Retina (tissue), 1 donor: ENCODE measurements at places on chromosomes 7 and 10.

GRCh38 chr10:77609781-77610272 is 27.8 kb downstream of the KCNMA1 start:
- DNase-seq, result no peak

GRCh38 chr7:6675807-6676405 is 30.8 kb downstream of the ZNF12 start:
- DNase-seq, result no peak

DNA sequence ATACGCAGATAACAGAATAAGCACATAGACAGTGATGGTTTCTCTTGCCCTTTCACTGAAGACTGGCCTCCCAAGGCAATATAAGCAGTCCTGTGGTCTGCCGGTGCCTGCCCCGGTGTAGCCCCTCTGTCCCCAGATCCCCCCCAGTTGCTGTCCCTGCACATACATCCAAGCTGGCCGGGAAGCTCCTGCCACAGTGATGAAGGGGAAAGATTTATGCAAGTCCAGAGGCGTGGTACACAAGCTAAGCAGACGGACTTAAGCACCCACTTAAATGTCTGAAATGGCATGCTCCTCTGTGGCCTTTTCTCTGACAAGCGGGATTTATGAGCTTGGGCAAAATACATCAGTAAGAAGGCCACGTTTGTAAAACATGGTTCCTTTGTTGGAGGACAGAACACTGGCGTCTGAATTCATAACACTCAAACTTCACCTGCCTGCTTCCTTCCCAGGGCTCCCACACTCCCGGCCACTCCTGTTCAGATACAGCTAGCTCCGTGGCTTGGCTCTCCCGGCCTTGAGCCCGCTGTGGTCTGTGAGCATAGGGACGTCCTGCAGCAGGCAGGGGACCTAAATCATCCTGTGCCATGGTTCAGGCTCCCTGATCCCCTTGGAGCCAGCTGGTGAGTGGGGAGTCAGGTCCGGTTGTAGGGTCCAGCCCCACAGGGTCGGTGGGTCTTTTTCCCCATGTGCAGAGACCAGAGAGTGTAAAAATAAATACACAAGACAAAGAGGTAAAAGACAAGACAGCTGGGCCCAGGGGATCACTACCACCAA is 61.7 kb upstream of the PPP2R2D start:
- no peak for DNase-seq

DNA sequence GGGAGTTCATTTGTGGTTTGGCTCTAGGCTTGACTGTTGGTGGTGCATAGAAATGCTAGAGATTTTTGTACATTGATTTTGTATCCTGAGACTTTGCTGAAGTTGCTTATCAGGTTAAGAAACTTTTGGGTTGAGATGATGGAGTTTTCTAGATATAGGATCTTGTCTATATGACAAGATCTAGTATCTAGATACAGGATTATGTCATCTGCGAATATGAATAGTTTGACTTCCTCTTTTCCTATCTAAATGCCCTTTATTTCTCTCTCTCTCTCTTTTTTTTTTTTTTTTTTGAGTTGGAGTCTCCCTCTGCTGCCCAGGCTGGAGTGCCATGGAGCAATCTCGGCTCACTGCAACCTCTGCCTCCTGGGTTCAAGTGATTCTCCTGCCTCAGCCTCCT is 62.9 kb downstream of the MGAM2 start:
- DNase-seq, result no peak

- DNase-seq, result no peak
Measured at GRCh38 chr7:26860361-26860760, 4.0 kb downstream of the SKAP2 start.

GRCh38 chr7:135186841-135187253 is 16.3 kb upstream of the CYREN start:
- no peak for DNase-seq

DNA sequence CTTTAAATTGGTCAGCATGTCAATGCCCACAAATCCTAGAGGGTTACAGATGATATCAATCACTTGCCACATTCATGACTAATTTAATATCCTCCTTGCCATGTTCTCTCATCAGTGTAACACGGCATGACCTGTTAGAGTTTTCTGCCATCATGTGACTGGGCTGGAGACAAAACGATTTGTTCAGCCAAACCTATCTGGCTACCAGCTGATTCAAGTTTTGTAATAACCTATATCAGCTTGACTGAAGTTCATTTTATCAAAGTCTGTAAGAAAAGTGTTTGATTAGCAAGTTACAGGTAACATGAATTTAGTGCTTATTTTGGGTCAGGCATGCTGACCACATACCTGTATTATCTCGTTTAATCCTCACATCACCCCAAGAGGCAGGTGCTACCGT is 25.7 kb downstream of the NEUROD6 start:
- DNase-seq, result no peak

DNA sequence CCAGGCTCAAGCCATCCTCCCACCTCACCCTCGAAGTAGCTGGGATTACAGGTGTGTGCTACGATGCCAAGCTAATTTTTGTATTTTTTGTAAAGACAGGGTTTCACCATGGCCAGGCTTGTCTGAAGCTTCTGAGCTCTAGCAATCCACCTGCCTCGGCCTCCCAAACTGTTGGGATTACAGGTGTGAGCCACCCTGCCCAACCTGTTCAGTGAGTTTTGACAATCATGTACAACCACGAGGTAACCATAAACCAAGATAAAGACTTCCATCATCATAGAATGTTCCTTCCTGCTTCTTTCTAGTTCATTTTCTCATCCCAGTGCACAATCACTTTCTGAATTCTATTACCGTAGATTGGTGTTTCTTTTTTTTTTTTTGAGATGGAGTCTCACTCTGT is 30.5 kb upstream of the MKRN1 start:
- DNase-seq, result no peak

DNA sequence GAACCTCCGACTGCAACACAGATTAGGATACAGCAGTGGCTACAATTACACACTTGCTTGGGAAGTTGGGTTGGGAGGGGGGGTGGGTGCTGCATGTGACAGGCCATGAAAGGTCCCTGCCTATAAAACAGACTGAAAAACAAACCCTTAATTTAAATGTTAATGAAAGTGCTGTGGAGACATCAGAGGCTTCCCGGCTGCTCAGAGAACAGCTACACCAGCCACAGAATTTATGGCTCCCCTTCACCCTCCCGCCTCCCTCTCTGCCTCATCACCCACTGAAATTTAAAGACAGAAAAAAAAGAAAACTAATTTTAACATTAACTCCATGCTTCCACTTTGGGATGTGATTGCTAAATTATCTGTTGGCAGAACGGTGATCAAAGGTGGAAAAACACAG is 34.7 kb downstream of the FBXW4 start:
- DNase-seq, result no peak

DNA sequence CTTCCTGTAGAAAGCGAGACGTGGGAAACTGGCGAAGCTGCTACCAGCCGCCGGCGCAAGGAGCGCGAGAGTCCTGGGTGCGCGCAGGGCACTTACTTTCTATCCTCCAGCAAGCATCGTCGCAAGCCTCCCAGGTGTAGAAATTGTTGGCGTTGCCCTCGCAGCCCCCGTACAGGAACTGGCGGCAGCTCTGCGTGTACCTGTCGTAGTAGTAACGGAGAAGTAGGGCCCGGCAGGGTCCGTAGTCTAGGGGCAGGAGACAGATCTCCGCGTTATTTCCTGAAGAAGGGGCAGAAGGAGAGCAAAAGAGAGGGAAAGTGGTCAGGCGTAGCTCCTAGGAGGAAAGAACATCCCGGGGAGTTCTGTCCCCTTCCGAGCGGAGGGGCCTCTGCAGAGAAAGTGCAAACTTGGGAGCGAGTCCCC is 501 bp downstream of the TFPI2 start:
- peak; percentile 75 for DNase-seq

DNA sequence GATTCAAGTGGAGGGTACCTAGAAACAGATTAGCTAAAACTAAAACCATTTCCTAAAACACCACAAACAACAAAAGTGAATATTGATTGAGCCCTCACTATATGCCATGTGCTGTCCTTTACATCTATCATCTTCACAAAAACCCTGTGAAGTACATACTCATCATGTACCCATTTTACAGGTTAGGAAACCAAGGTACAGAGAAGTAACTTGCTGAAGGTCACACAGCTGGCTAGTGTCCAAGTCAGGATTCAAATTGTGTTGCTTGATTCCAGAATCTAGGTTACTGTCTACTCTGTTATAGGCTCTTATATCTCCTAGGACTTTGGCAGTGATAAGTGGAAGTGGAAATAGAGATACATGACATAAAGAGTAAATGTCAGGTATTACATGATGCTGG is 463.8 kb downstream of the LRMDA start:
- DNase-seq, result no peak

DNA sequence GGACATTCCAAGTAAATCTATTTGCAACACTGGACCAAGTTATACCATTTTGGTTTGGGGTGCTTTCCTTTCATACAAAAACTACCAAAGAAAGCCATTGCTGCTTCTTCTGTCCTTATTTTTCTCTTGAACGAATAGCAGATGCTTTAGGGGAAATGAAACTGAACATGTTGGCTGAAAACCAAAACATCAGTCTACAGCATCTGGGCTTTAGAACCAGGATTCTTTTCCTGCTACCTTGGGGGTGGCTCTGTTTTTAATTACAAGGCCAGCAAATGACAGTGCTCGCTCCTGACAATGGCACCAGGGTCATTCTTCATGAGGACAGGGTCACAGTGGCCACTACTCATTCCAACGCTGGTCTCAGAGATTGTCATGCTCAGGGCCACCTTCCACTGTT is 80.3 kb downstream of the WDR11 start:
- DNase-seq, result no peak

DNA sequence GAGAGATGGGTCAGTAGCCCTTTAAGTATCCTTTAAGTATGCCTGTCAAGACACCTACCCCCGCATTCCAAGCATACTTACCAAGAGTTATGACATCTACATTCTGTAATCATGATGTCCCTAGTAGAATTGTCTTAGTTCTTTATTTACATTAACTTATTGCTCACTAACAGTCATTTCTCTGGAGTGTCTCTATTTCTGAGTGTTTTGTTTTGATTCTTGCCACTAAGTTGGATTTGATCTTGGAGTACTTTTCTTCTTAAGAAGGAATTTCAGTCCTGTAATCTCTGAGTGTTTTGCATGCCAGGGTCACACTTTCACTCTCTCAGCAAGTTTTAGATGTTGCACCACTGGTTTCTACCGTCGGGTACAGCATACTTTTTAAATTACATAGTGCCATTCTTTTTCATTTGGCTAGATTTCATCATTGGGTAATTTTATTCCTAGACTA is 1053.9 kb downstream of the KCNMA1 start:
- DNase-seq, result no peak

- DNase-seq, result no peak
Measured at GRCh38 chr7:39683216-39683845, 60.0 kb downstream of the RALA start.
